ENCODE measurements at places on chromosomes 11 and 22. TPM values are rescaled to one million over a fixed set of nuclear protein-coding genes. Genes with fewer than 3 reads are reported as not detected.

The SWAP70 gene
- total RNA-seq, result 30.3 TPM

The AMOTL1 gene
- total RNA-seq, result 161 TPM

The RCOR2 gene
- total RNA-seq, result 0.71 TPM

The ARL14EP gene
- total RNA-seq, result 34.2 TPM

The ZC3H12C gene
- total RNA-seq, result 18.2 TPM

The CNTF gene
- total RNA-seq, result 1.6 TPM

The MOV10L1 gene
- total RNA-seq, result 1.8 TPM

DNA sequence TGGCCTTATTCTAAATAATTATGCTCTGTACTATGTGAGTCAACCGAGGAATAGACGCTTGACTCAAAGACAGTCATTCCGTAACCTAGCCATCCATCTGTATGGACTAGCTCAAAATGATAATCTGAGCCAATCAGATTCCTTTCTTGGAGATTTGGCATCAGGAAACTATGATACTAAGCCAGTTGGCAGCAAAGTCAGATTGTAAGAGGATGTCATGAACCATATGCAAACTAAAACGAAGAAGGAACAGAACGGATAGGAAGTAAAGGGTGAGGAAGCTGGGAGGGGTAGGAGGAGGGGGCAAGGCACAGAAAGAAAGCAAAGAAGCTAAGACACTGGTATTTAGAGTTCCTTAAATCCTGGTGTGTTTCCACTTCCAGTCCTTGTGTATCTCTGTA is 10.7 kb upstream of the SESN3 start:
- no peaks in the 10 kb centered on the region for H3K36me3 ChIP-seq
- peak overlapping the region; percentile 3 for H3K4me3 ChIP-seq
- no peak for DNase-seq
- no peak overlapping the region for H3K27ac ChIP-seq

- DNase-seq, result no peak
- no peaks in the 10 kb centered on the region for H3K4me1 ChIP-seq
- H3K4me3 ChIP-seq, result no peak overlapping the region
- no peak overlapping the region for H3K27ac ChIP-seq
These were observed 846.2 kb upstream of the API5 start for GRCh38 chr11:42465623-42466022.

DNA sequence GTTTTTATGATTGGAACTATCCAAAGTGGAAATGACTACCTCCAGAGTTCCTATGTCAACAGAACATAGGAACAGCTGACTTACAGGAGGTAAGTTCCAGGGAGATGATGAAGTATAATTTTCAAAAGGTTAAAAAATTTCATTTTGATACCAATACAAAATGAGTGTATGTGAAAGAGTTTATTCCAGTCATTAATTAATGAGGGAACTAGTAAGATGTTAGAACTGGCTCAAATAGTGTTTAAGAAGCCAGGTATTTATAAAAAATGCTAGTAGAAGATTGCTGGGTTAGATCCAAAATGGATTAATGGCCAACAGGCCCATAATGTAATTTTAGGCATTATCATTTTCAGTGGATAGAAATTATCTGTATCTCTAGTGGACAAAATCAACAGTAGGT is 227.7 kb upstream of the ZBED5 start:
- peaks cover 21% of the 10 kb centered on the region for H3K4me1 ChIP-seq
- no peaks in the 10 kb centered on the region for H3K36me3 ChIP-seq
- no peak for DNase-seq
- no peak overlapping the region for H3K4me3 ChIP-seq

GRCh38 chr11:15930442-15931025 is 425.8 kb downstream of the SOX6 start:
- DNase-seq, result no peak
- no peaks in the 10 kb centered on the region for H3K27me3 ChIP-seq
- H3K4me3 ChIP-seq, result no peak overlapping the region
- no peaks in the 10 kb centered on the region for H3K4me1 ChIP-seq
- H3K27ac ChIP-seq, result no peak overlapping the region
- H3K36me3 ChIP-seq, result no peaks in the 10 kb centered on the region

- H3K27ac ChIP-seq, result no peak overlapping the region
- peaks cover 5% of the 10 kb centered on the region for H3K4me1 ChIP-seq
- no peaks in the 10 kb centered on the region for H3K36me3 ChIP-seq
These were observed 19.3 kb upstream of the SMIM38 start for GRCh38 chr11:69136471-69136870.

DNA sequence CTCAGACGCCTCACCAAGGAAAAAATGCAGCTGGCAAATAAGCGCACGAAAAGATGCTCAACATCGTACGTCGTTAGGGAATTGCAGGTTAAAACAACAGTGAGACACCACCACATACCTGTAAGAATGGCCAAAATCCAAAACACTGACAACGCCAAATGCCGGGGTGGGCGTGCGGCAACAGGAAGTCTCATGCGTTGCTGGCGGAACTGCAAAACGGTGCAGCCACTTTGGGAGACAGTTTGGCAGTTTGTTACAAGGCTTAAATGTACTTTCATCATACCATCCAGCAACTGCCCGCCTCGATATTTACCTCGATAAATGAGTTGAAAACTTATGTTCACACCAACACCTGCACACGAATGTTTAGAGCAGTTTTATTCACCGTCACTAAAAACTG is 7.5 kb upstream of the CTSD start:
- no peak for DNase-seq
- no peaks in the 10 kb centered on the region for H3K36me3 ChIP-seq

DNA sequence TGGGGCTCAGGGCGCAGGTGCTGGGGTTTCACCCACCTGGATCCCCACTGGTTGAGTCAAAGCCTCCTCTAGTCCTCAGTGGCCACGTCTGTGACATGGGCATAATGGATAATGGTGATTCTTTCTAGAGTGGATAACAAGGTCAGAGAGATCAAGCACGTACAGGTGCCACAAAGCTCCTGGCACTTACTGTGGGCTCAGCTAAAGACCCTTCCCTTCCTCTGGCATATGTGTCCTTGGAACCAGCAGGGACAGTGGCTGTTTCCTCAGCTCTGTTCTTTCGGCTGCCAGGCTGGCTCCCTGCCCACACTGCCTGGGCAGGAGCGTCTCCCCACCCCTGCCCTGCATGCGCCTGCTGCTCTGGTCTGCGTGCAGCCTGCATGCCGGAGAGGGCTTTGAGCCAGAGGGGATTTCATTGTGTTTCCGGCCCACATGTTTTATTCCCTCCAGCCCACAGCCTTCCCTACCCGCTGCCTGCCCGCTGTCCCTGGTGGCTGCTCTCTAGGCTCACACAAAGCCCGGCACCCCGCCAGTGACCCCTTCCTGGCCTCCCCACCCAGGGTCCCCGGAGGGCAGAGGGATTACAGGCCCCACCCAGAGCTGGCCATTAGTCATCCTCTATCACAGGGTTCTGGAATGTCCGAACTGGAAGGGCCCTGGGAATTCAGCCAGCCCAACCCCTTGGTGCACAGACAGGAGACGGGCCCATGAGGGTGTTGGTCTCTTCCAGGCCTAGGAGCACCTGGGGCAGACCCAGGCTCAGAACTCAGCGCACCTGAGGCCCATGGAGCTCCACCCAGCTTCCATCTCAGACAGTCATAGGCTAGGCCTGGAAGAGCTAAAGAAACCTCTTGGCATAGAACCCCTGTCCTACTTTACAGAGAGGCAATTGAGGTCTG is 55.3 kb upstream of the GCAT start:
- H3K27ac ChIP-seq, result peak overlapping the region; percentile 97
- H3K4me3 ChIP-seq, result no peak overlapping the region
- peaks cover 29% of the 10 kb centered on the region for H3K36me3 ChIP-seq
- peak; percentile 97 for DNase-seq

- no peaks in the 10 kb centered on the region for H3K36me3 ChIP-seq
- H3K4me3 ChIP-seq, result no peak overlapping the region
- H3K27me3 ChIP-seq, result peaks cover 20% of the 10 kb centered on the region
- no peak overlapping the region for H3K27ac ChIP-seq
- peak; percentile 58 for DNase-seq
- no peaks in the 10 kb centered on the region for H3K4me1 ChIP-seq
These were observed 5.1 kb downstream of the ARSA start for GRCh38 chr22:50622723-50623327.

- no peak for DNase-seq
- no peak overlapping the region for H3K4me3 ChIP-seq
- H3K4me1 ChIP-seq, result peaks cover 11% of the 10 kb centered on the region
- no peak overlapping the region for H3K27ac ChIP-seq
- H3K36me3 ChIP-seq, result no peaks in the 10 kb centered on the region
These were observed 35.4 kb downstream of the MOB2 start for GRCh38 chr11:1450949-1451710.

DNA sequence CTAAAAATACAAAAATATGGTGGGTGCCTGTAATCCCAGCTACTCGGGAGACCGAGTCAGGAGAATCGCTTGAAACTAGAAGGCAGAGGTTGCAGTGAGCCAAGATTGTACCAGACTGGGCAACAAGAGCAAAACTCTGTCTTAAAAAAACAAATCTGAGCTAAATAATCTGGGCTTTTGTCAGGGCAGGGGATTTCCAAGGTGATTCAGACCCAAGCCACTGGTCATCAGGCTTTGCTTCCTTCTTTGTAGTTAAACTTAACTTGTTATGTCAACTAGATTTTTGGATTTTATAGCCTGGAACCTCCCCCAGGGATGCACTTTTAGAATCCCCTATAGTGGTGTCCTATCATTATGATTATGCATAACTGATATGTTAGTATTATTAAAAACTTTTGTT is 27.0 kb upstream of the SLC22A8 start:
- H3K4me1 ChIP-seq, result no peaks in the 10 kb centered on the region
- H3K36me3 ChIP-seq, result no peaks in the 10 kb centered on the region
- no peaks in the 10 kb centered on the region for H3K27me3 ChIP-seq
- H3K4me3 ChIP-seq, result no peak overlapping the region
- no peak overlapping the region for H3K27ac ChIP-seq
- DNase-seq, result no peak

DNA sequence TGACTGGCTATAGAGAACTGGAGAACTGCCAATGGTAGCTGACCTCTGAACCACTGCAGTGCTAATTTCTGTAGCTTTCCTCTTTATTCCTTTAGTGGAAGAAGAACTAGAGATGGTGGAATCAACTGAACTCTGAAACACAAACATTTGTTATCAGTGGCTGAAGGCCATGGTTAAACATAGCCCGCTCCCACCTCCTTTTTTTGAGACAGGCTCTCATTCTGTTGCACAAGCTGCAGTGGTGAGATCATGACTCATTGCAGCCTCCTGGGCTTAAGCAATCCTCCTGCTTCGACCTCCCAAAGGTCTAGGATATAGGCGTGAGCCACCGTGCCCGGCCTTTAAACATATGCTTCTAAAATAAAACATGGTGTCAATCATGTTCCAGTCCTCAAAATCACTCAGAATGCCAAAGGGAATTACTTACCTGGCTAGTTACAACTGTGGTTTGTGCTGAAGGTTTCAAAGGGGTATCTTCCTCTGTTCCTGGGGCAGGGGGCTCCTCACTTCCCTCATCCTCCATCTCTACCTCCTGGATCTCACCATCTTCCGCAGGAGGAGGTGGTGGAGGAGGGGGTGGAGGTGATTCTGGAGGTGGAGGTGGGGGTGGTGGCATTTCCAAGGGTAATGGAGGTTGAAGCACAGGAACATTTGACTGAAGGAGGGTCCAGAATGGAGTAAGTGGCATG is 9.0 kb upstream of the AGBL2 start:
- no peak overlapping the region for H3K27ac ChIP-seq
- no peaks in the 10 kb centered on the region for H3K27me3 ChIP-seq
- no peaks in the 10 kb centered on the region for H3K4me1 ChIP-seq

DNA sequence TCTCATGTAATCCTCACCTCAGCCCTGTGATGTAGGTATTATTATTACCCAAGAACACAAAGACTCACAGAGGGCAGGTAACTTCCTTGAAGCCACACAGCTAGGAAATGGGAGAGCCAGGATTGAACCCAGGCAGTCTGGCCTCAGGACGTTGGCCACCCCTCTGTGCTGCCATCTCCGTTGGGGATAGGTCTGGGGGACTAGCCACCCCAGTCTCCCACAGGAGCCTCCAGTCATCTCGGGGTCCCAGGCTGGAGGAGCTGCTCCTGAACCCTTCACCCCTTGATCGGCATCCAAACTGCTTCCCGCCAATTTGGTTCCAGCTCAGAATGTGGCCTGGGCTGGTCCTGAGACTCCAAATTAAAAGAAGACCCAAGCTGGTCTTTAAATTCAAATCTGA is 10.4 kb upstream of the TCF20 start:
- peaks cover 15% of the 10 kb centered on the region for H3K4me1 ChIP-seq
- H3K27me3 ChIP-seq, result no peaks in the 10 kb centered on the region
- no peak overlapping the region for H3K4me3 ChIP-seq

DNA sequence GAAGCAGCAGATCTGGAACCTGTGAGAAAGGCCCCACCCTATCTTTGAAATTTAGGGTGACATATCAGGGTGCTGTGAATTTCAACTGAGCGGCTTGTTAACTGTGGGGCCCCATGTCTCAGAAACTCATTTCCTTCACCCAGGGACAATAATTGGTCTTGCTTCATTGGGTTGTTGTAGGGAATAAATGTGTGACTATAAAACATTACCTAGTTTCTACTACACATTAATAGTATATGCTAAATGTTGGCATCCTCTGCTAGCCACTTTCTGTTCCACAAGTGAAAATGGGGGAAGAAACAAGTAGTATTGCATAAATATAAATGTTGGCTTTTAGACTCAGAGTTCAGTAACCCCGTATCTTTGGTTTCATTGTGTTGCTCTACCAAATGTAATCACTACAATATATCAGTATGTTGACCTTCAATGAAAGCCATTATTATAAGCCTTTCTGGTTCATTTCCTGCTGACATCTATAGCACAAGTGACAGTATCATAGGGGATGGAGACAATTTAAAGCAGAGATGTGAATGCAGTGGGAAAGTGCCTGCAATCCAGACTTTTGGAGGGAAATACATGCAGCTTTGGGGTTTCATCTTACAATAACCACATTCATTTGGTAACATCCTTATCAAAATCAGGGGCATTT is 905.5 kb upstream of the RAG2 start:
- no peak overlapping the region for H3K4me3 ChIP-seq
- no peaks in the 10 kb centered on the region for H3K36me3 ChIP-seq
- no peaks in the 10 kb centered on the region for H3K27me3 ChIP-seq
- H3K4me1 ChIP-seq, result no peaks in the 10 kb centered on the region
- H3K27ac ChIP-seq, result no peak overlapping the region
- DNase-seq, result no peak

GRCh38 chr11:2385156-2386151 is 8.3 kb downstream of the CD81 start:
- H3K27me3 ChIP-seq, result no peaks in the 10 kb centered on the region
- H3K27ac ChIP-seq, result peak overlapping the region; percentile 100

DNA sequence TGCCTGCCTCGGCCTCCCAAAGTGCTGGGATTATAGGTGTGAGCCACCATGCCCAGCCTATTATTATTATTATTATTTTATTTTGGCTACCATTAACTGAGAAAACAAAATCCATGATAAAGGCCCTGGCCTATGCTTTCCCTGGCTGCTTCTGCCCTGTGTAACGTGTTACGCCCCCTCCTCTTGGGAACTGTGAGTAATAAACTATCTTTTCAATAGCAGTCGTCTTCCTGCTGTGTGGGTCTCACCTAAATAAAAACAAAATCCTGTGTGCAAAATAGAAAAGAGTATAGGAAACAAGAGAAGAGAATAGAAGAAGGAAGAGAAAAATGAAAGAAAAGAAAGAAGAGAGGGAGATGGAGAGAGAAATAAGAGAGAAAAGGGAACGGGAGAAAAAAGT is 237.0 kb downstream of the MIAT start:
- H3K4me1 ChIP-seq, result peaks cover 41% of the 10 kb centered on the region
- no peaks in the 10 kb centered on the region for H3K27me3 ChIP-seq
- H3K36me3 ChIP-seq, result no peaks in the 10 kb centered on the region
- no peak overlapping the region for H3K4me3 ChIP-seq
